ENCODE measurements at places on chromosomes 3 and 15.

DNA sequence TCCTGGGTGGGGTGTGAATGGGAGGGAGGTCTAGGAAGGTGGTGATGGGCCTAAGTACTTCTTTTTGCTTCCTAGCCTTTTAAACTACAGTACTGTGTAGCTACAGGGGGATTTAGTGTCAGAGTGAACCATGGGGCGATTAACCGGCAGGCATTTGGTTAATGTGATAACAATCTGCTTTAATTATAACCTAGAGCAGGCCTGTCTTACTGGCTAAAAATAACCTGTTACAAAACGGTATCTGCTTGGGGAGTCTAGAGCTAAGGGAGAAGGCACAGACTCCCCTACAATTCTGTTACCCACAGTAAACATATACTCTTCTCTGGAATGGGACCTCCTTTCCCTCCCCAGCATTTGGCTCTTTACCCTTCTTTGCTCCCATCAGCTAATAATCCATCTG, 85.4 kb downstream of the RBPMS2 start:
- no peak for DNase-seq
- peak overlapping the region; percentile 19 for H3K27ac ChIP-seq
- H3K27me3 ChIP-seq: no peaks in the 10 kb centered on the region

- no peak overlapping the region for H3K4me3 ChIP-seq
- H3K36me3 ChIP-seq: no peaks in the 10 kb centered on the region
- H3K27me3 ChIP-seq: peaks cover 46% of the 10 kb centered on the region
- H3K4me1 ChIP-seq: no peaks in the 10 kb centered on the region
- no peak overlapping the region for H3K27ac ChIP-seq
Measured at GRCh38 chr15:39403640-39404117, 177.2 kb upstream of the THBS1 start.

DNA sequence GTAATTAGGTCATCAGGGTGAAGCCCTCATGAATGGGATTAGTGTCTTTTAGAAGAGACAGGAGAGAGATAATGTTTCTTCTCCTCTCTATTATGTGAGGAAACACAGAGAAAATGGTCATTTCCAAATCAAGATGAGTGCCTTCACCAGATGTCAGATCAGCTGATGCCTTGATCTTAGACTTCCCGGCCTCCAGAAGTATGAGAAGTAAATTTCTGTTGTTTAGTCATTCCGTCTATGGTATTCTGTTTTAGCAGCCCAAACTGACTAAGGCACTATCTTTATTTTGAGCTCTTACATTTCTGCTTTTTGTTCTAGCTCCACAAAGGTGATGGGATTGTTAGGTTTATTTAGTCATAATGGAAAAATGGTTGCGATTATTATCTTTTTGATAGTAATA, 273.2 kb upstream of the GADL1 start:
- DNase-seq: no peak
- H3K27me3 ChIP-seq: no peaks in the 10 kb centered on the region
- no peaks in the 10 kb centered on the region for H3K36me3 ChIP-seq
- no peaks in the 10 kb centered on the region for H3K4me1 ChIP-seq
- no peak overlapping the region for H3K27ac ChIP-seq

DNA sequence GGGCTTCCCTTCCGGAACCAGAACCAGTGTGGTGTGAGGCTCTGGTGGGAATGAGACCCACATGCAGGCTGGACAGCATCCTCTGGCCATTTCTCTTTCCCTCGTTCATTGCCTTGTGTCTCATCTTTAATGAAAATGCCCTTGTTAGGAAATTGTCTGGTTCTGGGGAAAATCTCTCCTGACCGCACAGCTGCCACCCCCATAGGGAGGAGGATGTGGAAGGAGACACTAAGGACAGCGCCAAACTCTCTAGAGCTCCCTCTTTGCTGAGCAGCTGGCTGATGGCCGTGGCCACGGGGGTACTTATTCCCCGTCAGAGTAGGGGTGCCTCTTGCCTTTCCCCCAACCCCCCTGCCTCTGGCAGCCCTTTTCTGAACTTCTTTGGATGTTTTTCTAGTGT, 297.6 kb upstream of the C2CD4B start:
- H3K4me3 ChIP-seq: no peak overlapping the region
- no peaks in the 10 kb centered on the region for H3K36me3 ChIP-seq
- H3K27ac ChIP-seq: no peak overlapping the region
- DNase-seq: no peak
- H3K27me3 ChIP-seq: peaks cover 52% of the 10 kb centered on the region

DNA sequence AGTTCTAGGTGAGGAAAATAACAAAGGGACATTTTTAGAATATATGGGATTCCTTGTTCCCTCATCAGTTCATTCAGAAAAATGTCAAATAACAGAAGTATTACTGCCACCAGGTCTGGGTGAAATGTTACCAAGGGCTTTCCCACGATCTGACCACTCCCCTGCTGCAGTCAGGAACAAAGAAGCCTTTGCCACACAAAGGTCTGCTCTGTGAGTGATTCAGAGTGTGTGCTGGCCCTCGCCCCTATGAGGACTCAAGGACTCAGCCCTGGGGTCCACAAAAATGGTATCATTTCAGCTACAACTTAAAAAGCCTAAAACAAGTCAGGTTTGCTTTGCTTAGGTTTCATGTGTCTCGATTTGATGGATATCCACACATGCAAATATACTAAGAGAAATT, 5.0 kb downstream of the MKRN3 start:
- H3K36me3 ChIP-seq: peaks cover 2% of the 10 kb centered on the region
- no peak overlapping the region for H3K4me3 ChIP-seq
- no peak overlapping the region for H3K27ac ChIP-seq
- no peaks in the 10 kb centered on the region for H3K4me1 ChIP-seq
- no peaks in the 10 kb centered on the region for H3K27me3 ChIP-seq

- H3K4me3 ChIP-seq: no peak overlapping the region
- no peak for DNase-seq
- H3K27me3 ChIP-seq: no peaks in the 10 kb centered on the region
- H3K27ac ChIP-seq: no peak overlapping the region
- peaks cover 6% of the 10 kb centered on the region for H3K4me1 ChIP-seq
Measured at GRCh38 chr3:195110647-195111318, 160.2 kb downstream of the XXYLT1 start.

- H3K27ac ChIP-seq: no peak overlapping the region
- no peaks in the 10 kb centered on the region for H3K27me3 ChIP-seq
- no peak for DNase-seq
- H3K36me3 ChIP-seq: peaks cover 6% of the 10 kb centered on the region
- no peaks in the 10 kb centered on the region for H3K4me1 ChIP-seq
Measured at GRCh38 chr3:41193794-41194539, 5.3 kb upstream of the CTNNB1 start.

- peaks cover 10% of the 10 kb centered on the region for H3K27me3 ChIP-seq
- DNase-seq: no peak
- H3K4me1 ChIP-seq: no peaks in the 10 kb centered on the region
- H3K36me3 ChIP-seq: no peaks in the 10 kb centered on the region
Measured at GRCh38 chr15:71592203-71592602, 218.2 kb upstream of the NR2E3 start.

GRCh38 chr3:150775001-150775599, 12.1 kb upstream of the SIAH2 start:
- H3K27ac ChIP-seq: no peak overlapping the region
- no peak for DNase-seq
- no peak overlapping the region for H3K4me3 ChIP-seq
- no peaks in the 10 kb centered on the region for H3K36me3 ChIP-seq

- H3K4me1 ChIP-seq: no peaks in the 10 kb centered on the region
- H3K4me3 ChIP-seq: no peak overlapping the region
- H3K36me3 ChIP-seq: peaks cover 46% of the 10 kb centered on the region
- DNase-seq: no peak
- H3K27ac ChIP-seq: no peak overlapping the region
Measured at GRCh38 chr15:40029979-40030893, 8.7 kb downstream of the SRP14 start.

- no peaks in the 10 kb centered on the region for H3K4me1 ChIP-seq
- no peak overlapping the region for H3K4me3 ChIP-seq
- no peak overlapping the region for H3K27ac ChIP-seq
- peaks cover 36% of the 10 kb centered on the region for H3K27me3 ChIP-seq
Measured at GRCh38 chr15:63109920-63110319, 11.7 kb upstream of the LACTB start.

GRCh38 chr3:58383476-58383875, 50.2 kb downstream of the PDHB start:
- peak overlapping the region; percentile 19 for H3K27ac ChIP-seq
- H3K4me1 ChIP-seq: peaks cover 12% of the 10 kb centered on the region
- no peak for DNase-seq

GRCh38 chr15:40316931-40317330, 6.6 kb upstream of the INAFM2 start:
- H3K4me3 ChIP-seq: no peak overlapping the region
- H3K36me3 ChIP-seq: no peaks in the 10 kb centered on the region
- no peak for DNase-seq
- peaks cover 53% of the 10 kb centered on the region for H3K4me1 ChIP-seq
- peak overlapping the region; percentile 22 for H3K27ac ChIP-seq

DNA sequence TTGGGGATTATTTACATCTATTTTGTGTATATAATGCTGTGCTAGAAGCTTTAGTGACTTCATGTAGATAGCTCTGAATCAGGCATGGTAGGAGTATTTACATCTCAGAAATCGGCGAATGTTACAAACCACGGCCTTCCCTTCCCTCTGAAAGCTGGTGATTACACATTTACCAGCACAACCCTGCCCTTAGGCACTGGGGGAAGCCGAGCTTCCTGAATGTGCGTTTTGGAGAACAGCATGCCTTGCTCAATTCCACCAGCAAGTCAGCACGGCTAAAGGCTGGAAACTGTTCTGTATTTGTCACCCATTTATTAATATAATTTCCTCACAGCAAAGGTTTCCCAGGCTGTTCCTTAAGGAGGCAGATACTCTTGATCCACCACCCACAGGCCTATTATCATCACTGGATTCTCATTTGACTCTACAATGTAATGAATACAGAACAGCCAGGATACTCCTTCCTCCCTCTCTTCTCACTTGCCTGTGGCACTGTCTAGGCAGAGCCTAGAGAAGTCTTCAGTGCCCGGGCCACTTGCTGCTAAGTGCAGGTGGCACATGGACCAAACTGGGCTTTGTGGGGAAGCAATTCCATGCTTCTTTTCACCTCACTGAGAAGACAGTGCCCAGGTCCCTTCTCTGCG, 55.2 kb upstream of the CACNA2D3 start:
- H3K4me3 ChIP-seq: no peak overlapping the region
- peaks cover 31% of the 10 kb centered on the region for H3K27me3 ChIP-seq
- no peak for DNase-seq
- no peaks in the 10 kb centered on the region for H3K4me1 ChIP-seq

DNA sequence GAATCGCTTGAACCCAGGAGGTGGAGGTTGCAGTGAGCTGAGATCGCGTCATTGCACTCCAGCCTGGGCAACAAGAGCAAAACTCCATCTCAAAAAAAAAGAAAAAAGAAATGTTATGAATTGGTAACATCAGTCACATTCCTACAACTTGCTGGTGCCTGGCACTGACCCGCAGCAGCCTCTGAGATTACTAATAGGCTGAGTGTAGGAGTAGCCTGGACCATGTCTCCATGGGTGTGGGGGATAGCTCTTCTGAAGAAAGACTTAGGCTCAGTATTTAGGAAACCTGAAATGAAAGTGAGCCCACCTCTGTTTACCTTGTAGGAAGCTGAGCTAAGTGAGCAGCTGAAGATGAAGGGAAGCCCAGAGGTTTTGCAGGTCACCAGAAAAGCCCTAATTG, 148.3 kb downstream of the LRRC28 start:
- H3K4me3 ChIP-seq: no peak overlapping the region
- no peaks in the 10 kb centered on the region for H3K4me1 ChIP-seq
- DNase-seq: no peak

DNA sequence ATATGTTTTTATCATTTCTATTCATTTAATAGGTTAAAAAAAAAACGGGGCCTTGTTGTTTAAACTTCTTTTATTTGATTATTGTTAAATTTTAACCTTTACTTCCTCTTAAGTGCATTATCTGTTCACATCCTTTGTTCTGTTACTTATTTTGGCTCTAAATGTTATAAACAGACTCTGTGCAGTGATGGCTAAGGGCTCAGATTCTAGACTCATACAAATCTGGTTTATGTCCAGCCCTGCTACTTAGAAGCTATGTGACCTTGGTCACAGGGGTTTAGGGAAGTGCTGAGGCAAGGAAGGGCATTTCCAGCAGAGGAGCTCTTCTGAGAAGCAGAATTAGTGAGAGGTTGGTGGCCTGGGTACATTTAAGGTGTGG, 55.3 kb upstream of the VILL start:
- no peak overlapping the region for H3K27ac ChIP-seq
- no peaks in the 10 kb centered on the region for H3K36me3 ChIP-seq
- no peaks in the 10 kb centered on the region for H3K4me1 ChIP-seq

DNA sequence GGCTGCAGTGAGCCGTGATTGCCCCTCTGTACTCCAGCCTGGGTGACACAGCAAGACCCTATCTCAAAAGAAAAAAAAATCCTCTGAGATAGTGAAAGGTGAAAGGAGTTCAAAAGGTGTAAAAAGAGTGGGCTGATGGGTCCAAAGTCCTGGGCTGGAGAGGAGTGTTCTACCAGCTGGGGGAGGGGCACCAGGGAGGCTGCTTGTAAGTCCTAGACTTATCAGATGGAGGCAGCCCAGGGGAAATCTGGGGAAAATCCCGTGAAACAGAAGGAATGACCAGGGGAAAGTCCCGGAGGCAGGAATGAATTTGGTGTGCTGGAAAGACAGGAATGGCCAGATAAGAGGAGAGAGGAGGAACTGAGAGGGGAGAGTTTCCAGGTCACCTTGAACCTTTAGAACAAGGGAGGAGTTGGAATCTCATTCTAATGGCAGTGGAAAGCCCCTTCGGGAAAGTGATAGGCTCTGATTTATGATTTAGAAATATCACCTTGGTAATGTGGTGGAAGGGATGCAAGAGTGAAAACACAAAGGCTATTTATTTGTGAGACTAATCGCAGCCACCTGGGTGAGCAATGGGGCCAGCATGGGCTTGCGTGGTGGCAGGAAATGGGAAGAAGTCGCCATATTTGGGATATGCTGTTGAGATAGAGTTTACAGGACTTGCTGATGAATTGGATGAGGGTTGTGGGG, 23.4 kb upstream of the PPP4R2 start:
- no peak overlapping the region for H3K27ac ChIP-seq

- no peaks in the 10 kb centered on the region for H3K27me3 ChIP-seq
- no peak overlapping the region for H3K4me3 ChIP-seq
- no peaks in the 10 kb centered on the region for H3K4me1 ChIP-seq
- DNase-seq: no peak
Measured at GRCh38 chr3:45472795-45473194, 84.4 kb downstream of the LARS2 start.

DNA sequence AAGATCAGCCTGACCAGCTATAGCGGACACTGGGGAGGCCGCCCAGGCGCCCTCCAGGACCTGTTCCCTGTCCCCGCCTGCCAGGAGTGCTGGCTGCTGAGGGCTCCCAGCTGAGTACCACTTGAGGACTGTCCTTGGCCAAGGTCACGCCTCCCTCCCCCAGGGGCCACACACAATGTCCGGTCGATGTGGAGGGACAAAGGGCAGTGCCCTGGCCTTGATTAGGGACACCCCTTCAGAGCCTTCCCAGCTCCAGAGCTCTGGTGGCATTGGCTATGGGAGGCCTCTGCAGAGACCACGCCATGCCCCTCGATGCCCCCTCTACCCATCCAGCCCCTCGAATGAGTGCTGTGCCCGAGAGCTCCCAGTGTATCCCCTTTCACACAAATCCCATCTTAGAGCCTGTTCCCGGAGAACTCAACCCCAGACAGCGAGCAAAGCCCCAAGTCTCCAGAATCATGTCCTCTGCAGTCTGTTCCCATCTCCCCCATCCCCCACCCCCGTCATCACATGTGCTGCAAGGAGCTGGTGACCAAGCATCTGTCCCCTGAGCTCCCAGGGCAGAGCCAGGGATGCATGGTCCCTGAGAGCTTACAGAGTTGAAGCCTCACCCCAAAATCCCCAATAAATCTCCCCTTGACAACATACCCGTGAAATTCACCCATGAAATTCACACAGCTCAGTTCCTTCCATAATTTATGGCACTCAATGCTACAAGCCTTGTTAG, 158.9 kb downstream of the NUP210 start:
- no peak overlapping the region for H3K27ac ChIP-seq
- no peaks in the 10 kb centered on the region for H3K36me3 ChIP-seq
- H3K4me1 ChIP-seq: peaks cover 8% of the 10 kb centered on the region
- DNase-seq: no peak
- no peak overlapping the region for H3K4me3 ChIP-seq

Measured in central memory CD8-positive, alpha-beta T cell (primary cell).